ENCODE measurements at places on chromosomes 7 and 10.
A peak's percentile ranks its signal among the peaks of the same experiment; 100 is the strongest.

GRCh38 chr7:8433477-8434289 is at the start of gene NXPH1:
TSS of gene NXPH1 (plus strand) at chr7:8433609.
- peak; percentile 88 for DNase-seq

DNA sequence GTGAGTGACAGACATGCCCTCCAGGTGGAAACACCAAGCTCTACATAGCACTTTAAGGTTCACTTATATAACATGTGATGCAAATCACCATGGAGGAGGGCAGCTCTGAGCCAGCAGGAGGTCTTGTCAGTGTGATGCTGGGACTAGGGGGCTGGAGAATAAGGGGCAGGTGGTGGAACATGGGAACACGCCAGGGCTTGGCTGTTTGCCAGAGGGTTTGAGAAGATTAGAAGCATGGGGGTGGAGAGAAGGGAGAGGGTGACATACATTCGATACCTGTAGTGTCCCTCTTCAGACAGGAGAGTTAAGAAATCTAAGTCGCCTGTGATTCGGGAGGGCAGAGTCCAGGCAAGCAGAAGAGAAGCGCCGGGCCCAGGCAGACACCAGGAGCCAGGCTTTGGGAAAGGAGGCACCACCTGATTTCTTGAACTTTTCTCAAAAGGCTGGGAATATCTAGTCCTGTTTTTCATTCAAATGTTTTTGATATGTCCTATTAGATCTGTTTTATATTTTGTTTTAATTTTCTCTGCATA is 16.9 kb upstream of the LAMB4 start:
- no peak for DNase-seq

GRCh38 chr10:94001416-94001810 is 7.7 kb downstream of the PLCE1 start:
- DNase-seq = no peak

GRCh38 chr10:107994621-107995270 is 830.2 kb upstream of the SORCS1 start:
- DNase-seq = peak; percentile 22

GRCh38 chr7:78055001-78055573 is 256.5 kb downstream of the PHTF2 start:
- no peak for DNase-seq

GRCh38 chr10:15440204-15440711 is 69.2 kb upstream of the FAM171A1 start:
- DNase-seq = no peak

GRCh38 chr7:16849296-16850148 is 32.3 kb downstream of the AGR3 start:
- no peak for DNase-seq

DNA sequence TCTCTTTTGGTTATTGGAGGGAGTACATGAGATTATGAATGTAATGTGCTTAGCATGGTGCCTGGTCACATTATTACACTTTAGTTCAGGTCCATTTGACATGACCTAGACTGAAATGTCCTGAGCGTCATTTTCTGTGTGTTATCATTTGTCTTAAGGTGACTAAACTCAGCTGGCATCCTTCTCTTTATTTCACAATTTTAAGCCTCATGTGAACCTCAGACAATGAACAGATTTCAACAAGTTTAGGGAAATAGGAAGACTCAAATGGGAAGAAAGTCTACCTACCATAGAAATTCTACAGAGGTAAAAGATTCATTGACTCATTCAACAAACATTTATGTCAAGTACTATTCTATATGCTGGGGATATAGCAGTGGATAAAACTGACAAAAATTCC is 70.2 kb upstream of the EXOC6 start:
- peak; percentile 27 for DNase-seq

- DNase-seq = peak; percentile 13
Observed at GRCh38 chr7:112744818-112745217, 45.4 kb downstream of the TMEM168 start.

DNA sequence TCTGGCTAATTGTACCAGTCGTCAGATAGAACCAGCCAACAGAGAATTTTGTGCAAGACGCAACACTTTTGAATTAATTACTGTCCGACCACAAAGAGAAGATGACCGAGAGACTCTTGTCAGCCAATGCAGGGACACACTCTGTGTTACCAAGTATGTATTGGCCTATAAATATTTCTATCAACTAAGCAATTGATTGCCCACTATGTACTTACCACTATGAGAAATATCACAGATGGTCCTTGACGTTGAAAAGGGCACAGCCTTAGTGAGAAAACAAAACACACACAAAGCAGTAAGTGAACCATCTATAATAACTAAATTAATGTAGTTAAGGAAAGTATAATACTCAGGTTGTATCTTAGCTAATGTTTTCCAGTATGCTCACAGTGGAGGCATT is 60.0 kb downstream of the ANLN start:
- DNase-seq = no peak

GRCh38 chr7:94169682-94170081 is 165.5 kb upstream of the BET1 start:
- DNase-seq = no peak

DNA sequence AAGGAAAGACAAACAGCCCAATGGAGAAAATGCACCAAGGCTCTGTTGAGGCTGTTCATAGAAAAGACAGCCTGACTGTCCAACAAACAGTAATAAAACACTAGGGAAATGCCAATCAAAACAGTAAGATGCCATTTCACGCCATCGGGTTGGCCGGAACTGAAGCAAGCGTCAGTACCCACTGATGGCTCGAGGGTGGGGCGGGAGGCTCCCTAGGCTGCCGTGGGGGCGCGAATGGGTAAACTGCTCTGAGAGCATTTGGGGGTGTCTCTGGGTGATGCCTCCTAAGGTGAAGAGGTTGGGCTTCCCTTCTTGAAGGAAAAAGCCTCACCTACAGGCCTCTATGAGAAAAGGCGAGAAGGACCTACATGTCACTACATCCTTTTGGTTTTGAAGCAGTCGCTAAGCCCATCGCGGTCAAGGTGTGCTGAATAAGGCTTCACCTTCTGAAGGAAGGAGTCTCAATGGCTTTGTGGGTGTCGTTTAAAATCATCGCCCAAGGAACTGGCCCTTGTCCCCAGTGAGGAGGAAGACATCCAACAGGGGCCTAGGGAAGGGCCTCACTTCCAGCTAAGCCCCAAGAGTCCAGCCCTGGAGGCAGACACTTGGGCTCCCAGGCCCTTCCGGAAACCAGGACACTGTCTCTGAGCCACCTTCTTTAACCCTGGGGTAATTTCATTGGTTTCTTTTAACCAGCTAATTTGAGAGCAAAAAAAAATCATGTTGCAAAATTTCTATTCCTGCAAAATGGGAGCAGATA is 98.5 kb upstream of the PPP2R2D start:
- no peak for DNase-seq

DNA sequence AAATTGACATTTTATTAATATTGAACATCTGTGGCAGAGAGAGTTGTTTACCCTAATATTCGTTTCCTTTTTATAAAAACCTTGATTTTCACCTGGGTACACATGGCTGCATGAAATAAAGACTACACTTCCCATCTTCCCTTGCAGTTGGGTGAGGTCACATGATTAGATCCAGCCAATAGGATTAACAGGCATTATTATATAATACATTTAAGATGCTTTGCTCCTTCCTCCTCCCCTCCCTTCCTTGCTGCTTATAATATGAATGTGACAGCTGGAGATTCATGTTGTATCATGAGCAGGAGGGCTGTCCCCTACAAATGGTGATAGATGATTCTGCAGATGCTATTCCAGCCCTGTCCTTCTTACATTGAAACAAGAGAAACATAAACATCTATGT is 146.6 kb downstream of the SH2D4B start:
- peak; percentile 43 for DNase-seq

- no peak for DNase-seq
Observed at GRCh38 chr7:154651501-154651900, 351.4 kb downstream of the PAXIP1 start.

DNA sequence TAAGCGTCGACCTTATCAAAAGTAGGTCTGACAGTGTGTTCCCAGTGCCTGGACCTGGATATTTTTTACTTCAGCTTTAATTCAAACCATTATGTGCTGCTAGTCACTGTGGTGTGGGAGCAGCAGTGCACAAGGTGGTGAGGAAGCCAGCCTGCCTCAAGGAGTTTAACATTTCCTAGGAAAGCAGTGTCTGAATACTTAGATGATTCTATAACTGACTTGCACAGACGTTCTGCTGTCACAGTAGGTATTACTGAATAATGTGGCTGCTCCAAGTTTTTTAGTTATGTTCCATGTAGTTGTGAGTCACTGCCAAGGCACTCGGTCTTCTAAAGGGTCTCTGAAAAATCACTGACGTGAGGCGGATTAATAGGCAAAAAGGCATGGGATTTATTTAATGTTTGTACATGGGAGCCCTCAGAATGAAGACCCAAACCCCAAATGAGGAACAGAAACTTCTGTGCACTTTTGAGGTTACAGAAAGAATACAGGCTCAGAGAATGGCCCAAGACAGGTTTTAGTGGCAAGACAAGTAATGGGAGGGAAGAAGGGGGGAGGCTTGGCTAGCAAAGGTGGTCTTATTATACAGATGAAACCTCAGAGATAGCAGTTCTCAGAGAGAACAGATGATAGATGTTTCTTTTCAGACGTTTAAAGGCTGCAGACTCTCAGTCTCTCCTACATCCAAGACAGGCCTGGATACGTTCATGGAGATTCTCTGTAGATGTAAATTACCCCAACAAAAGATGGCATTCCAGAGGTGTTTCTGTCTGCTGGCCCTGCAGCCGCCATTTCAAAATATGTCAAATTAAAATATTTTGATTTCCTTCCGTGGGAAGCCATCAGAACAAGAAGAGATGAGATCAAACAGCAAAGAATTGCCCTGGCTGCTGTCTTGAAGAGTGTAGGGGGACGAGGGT is 209.3 kb downstream of the SDK1 start:
- DNase-seq = no peak

DNA sequence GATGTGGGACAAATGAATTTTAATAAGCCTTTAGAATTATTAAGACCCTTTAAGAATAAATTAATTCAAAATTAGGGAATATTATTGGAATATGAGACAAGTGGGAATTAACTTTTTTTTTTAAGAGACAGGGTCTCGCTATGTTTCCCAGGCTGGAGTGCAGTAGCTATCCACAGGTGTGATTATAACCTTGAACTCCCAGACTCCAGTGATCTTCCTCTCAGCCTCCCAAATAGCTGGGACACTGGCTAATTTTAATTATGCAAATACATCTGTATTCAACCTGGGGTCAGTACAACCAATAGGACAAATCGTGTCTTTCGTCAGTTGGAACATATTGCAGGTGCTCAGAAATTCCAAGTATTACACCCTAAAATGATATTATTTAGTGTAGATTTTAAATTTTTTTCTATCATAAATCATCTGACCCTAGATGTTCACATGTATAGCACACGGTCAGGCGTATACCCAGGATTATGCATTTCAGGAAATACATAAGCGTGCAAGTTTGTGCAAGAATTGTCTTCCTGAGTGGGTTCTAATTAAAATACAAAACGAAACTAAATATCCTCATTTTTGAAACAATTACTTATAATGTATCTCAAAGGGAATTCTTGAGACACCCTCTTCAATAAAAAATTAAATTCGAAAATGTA is 1.2 kb downstream of the NT5C3A start:
- DNase-seq = no peak

DNA sequence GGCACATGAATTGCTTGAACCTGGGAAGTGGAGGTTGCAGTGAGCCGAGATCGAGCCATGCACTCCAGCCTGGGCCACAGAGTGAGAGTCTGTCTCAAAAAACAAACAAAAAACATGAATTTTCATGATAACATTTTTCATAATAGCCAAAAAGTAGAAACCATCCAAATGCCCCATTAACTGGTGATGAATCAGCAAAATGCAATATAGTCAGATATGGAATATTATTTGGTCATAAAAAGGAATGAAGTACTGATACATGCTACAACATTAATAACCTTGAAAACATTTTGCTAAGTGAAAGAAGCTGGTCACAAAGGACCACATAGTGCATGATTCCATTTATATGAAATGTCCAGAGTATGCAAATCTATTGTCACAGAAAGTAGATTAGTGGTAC is 24.5 kb upstream of the VCL start:
- DNase-seq = no peak

DNA sequence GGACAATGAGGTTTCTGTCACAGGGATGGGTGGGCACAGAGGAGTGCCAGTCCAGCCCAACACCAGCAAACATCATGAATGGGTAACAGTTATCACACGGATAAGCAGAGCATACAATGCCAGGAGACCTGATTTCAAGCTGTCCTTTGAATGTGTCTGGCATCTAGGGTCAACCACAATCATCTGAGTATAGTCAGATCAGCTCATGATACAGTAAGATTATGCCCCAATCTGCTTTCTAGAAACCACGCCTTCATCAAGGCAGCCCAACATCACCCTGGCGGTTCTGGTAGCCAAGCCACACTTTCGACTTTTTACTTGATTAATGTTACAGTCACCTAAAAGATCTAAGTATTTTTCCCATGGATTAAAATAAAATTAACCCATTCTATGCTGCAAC is 10.5 kb downstream of the FAM171A1 start:
- DNase-seq = no peak

GRCh38 chr7:127250312-127251035 is 2.3 kb downstream of the GRM8 start:
- DNase-seq = no peak

- peak; percentile 52 for DNase-seq
Observed at GRCh38 chr7:36192053-36192824, 39.2 kb downstream of the EEPD1 start.

- DNase-seq = no peak
Observed at GRCh38 chr7:30596721-30597120, 2.0 kb downstream of the GARS1 start.

DNA sequence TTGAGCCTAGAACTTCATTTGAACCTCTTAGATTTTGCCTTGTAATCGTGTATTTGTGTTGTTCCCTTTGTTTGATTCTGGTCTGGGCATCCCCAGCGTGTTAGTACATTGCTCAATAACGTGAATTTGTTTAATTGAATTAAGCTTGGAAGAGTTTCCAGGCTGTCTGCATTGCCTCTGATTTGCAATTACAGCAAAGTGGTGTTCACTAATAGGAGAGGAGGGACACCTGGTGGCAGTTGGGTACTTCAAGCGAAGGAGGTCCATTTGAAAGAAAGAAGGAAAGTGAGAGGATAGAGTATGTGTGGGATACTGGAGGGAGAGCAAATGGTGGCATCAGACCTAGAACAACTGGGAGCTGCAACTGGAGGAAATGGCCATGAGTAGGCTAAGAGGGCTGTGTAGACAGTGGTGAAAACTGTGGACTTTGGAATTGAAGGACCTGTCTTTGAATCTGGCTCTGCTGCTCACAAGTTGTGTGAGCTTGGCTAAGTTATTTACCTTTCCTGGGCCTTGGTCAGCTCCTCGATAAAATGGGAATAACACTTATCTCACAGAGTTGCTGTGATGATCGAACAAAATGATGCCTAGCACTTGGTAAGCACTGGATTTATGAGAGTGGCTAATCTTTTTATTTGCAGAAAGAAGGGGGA is 15.1 kb downstream of the LSMEM1 start:
- DNase-seq = peak; percentile 67

GRCh38 chr7:76193466-76193865 is 8.2 kb upstream of the SRRM3 start:
- no peak for DNase-seq

DNA sequence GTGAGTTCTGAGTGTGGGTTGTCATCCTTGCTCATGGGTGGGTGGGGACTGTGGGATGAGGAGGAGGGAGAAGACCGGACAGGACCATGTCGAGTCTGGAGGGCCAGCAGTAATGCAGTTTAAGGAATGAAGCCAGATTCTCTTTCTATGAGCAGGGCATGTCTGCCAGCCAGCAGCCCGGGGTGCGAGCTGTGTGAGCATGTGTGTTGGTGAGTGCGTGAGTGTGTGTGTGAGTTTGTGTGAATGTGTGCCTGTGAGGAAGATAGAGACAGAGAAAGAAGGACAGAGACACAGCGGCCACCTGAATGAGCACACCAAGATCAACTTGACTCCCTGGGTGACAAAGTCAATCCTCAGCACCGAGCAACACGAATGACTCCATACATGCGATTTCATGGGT is 52.3 kb downstream of the ADARB2 start:
- DNase-seq = no peak
